OCI-M1 (cell line): ENCODE measurements at places on chromosomes 2 and 18.
A peak's percentile ranks its signal among the peaks of the same experiment; 100 is the strongest.

DNA sequence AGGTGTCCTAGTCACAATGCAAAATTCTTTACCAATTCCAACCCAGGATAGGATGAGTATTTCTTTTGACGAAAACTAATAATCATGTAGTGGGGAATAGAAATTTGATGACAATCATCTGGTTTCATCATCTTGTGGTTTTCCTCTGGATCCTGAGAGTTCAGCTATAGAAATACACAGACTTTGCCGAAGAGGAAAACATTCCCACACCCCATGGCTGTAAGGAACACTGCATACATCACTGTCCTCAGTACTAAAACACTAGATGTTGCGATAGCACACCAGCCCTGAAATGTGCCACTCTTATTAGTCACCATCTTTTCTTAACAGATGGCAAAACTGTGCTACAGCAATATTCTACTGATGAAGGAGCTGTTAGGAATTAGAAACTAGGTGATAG lies 29.4 kb downstream of the CERKL start:
- DNase-seq = no peak

GRCh38 chr2:31137211-31138036 lies 816 bp downstream of the GALNT14 start:
- no peak for DNase-seq

- DNase-seq = no peak
Measured at GRCh38 chr18:74438091-74438490, 19.0 kb downstream of the DIPK1C start.

GRCh38 chr2:134491771-134492441 lies 226.9 kb downstream of the TMEM163 start:
- no peak for DNase-seq

DNA sequence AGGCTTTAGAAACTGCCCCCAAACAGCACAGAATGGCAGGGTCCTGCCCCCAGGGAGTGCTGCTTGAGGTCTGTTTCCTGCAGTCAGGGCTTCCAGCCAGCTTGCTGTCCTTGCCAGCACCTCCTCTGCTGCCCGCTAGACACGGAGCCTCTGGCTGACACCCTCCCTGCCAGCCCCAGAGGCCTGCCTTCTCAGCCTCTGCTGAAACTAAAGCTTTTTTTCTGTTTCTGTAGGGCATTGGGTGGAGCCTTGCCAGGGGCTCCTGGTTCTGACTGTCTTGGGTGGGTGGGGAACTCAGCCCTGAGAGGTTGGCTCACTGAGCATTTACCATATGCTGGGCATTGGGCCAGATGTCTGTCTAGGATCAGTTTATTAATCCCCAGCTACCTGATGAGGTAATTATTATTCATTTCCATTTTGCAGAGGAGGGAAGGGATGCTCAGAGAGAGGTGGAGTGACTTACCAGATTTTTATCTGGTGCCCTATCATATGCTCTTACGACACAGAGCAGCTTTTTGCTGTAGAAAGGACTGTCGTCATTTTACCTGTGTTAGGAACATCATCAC lies 35.4 kb downstream of the INPP4A start:
- no peak for DNase-seq

DNA sequence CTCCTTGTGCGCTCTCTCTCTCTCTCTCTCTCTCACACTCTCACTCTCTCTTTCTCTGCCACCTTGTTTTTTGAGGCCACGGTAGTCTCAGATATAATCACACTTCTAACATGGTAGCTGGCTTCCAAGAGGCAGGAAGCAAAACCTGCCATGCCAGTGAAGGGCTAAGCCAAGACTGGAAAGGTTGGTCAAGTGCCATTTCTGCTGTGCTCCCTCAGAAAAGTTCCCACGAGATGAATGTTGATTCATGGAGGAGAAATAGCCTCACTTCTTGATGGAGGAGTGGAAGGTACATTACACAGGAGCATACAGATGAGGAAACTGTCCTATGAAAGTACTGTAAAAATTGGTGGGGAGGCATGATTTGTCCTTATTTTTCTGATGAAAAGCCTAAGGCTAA lies 237.9 kb downstream of the XIRP2 start:
- DNase-seq = no peak

GRCh38 chr2:219408204-219408603 lies 10.0 kb upstream of the DES start:
- DNase-seq = no peak

- DNase-seq = peak; percentile 65
Measured at GRCh38 chr2:191070276-191070675, 56.3 kb upstream of the STAT1 start.

- no peak for DNase-seq
Measured at GRCh38 chr18:46253498-46253897, 149.3 kb downstream of the HAUS1 start.

DNA sequence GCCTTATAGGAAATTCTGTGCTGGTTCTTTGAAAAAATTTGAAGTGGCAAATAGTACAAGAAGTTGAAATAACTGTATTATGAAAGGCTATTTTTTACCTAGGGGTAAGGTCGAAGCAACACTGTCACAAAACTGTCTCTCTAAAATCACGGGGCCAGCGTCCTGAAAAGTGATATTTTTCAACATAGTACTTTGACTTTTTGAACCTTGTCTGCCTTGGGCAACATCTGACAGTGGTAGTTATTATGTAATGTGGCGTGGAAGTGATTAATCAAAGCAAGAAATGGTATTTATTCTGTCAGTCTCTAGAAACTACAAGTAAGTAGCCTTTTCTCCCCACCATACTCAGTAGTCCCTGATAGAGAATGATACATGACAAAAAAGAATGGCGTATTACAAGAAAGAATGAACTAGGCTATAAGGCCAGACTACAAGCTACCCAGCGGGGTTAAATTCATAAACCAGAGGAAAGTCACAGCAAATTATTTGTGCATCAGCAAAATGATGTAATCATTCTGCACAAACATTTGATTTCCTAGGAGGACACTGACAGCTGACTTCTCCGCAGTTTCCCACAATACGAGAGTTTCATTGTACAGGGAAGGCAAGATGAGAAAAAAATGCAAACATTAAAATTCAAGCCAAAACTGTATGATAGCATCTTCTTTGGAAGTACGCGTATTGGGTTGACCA lies 9.8 kb downstream of the GEN1 start:
- no peak for DNase-seq

DNA sequence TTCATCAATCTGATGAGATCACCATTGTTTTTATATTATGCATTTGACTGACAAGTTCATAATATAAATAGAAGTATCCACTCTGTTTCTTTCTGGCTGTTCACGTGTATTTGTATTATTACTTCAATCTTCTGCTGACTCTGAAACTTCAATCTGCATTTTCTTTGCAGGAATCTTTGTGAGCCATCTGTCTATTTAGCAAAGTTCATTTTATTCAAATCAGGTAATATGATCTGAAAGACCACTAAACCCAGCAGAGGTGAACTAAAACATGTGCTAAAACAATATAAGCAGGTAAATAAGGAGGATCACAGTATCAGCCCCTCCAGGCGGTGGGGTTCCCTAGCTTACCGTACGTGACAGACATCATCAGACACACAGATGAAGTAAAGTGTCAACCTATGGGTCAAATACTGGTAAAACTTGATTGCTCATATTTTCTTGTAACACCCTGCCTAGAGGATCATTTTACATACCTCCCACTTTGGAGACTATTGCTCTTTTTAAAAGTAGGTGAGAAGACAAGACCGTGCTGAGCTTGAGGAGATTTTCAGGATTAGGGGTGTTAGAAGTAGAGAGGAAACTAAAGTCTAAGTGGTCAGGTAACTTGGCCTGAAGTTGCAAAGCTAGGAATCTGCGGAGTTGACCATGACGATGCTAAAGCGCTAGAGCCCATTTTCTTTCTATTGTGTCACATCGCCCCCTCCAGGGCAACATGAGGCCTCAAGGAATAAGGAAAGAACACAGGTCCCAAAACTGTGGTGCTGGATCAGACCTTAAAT lies 9.0 kb downstream of the DTNB start:
- peak; percentile 77 for DNase-seq

GRCh38 chr2:158004126-158004764 lies 97.4 kb upstream of the UPP2 start:
- no peak for DNase-seq

GRCh38 chr2:100126897-100127401 lies 15.4 kb downstream of the AFF3 start:
- no peak for DNase-seq

- DNase-seq = no peak
Measured at GRCh38 chr2:232491139-232491780, 3.6 kb upstream of the ECEL1 start.

- no peak for DNase-seq
Measured at GRCh38 chr18:28858248-28858647, 681.3 kb upstream of the CDH2 start.

DNA sequence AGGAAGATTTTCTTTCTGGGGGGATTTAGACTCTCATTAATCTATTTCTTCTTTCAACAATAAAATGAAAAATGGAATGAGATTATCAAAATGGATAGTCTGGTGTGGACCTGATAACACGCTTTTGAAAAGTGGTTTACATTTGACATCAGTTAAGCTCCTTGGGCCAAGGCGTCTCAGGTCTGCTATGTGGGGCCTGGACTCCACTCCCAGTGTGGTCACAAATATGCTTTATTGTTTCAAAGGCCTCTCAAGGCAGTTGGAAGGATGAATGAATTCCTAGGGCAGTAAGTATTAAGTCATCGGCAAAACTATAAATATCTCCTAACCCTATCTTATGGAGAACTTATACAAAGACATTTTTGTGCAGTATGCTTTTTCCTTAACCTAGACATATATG lies 74.5 kb downstream of the ETAA1 start:
- DNase-seq = no peak

GRCh38 chr2:14560716-14561115 lies 71.8 kb upstream of the LRATD1 start:
- DNase-seq = no peak

GRCh38 chr2:101386599-101387150 lies 628 bp downstream of the CREG2 start:
- no peak for DNase-seq

GRCh38 chr18:48445540-48445939 lies 36.4 kb upstream of the ZBTB7C start:
- peak; percentile 85 for DNase-seq

- DNase-seq = no peak
Measured at GRCh38 chr2:85378257-85378656, 23.7 kb downstream of the ELMOD3 start.

GRCh38 chr2:40027968-40028367 lies 248.9 kb upstream of the THUMPD2 start:
- DNase-seq = no peak

DNA sequence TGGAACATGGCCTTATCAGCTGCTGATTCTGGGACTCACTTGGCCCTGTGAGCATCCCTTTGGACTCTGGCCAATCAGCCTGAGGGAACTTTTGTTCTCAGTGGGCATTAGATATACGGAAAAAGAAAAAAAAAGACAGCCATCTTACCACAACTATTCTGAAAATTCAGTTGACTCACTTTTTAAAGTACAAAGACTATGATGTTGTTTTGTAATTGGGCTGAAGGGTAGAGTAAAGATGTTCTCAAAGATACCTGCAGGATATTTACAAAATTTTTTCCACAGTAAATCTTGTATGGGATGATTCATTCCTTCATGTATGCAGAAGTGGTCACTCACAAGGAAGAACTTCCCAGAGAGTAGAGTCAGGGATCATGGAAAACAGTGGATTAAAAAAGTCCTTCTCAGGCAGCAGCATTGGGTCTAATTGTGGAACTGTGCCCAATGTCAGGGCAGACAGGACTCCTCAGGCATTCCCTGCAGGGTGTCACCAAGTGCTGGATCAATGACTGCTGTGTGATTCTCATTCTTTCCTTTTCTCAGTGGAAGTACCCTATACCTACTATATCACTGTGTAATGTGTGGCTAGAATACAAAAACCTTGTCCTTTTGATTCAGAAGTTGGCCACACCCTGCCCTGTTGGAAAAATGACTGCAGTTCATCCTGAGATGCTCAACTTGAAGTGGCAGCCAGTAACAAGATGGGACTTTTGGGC lies 35.4 kb downstream of the SULT1C4 start:
- no peak for DNase-seq

- no peak for DNase-seq
Measured at GRCh38 chr2:53131416-53131815, 636.2 kb upstream of the CHAC2 start.

- no peak for DNase-seq
Measured at GRCh38 chr2:137729305-137729704, 235.0 kb upstream of the HNMT start.

GRCh38 chr2:195562570-195563566 lies 94.2 kb upstream of the SLC39A10 start:
- DNase-seq = no peak

GRCh38 chr2:43343573-43344304 lies 117.3 kb upstream of the ZFP36L2 start:
- no peak for DNase-seq

- no peak for DNase-seq
Measured at GRCh38 chr2:111702804-111703196, 181.2 kb downstream of the ANAPC1 start.

DNA sequence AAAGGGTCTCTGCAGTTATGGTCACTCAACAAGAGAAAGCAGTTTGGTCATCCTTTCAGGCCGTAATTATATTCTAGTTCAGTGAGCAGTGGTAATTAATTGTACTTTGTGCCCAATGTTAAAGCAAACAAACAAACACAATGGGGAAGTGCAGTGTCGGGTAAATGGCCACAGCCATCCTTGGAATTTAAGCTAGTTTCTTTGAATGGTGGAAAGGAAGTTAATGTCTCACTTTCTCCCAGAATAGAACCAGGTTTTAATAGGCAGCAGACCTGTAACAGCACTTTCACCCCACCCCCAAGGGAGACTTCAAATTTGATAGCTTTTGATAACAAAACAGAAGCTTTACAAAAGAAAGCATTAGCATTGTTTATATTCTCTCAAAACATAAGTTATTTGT lies 20.0 kb upstream of the ITGAV start:
- peak; percentile 54 for DNase-seq

- no peak for DNase-seq
Measured at GRCh38 chr18:38883111-38883510, 1317.5 kb upstream of the CELF4 start.
